ENCODE measurements at places on chromosomes 7 and 10.

- DNase-seq: peak; percentile 50
Measured at GRCh38 chr10:127619546-127620325, 70.6 kb downstream of the NPS start.

GRCh38 chr7:138417078-138417700 lies 42.9 kb upstream of the TRIM24 start:
- DNase-seq: no peak

- no peak for DNase-seq
Measured at GRCh38 chr7:127761196-127761595, 109.2 kb downstream of the SND1 start.

- no peak for DNase-seq
Measured at GRCh38 chr7:147664541-147664940, 926.0 kb upstream of the C7orf33 start.

DNA sequence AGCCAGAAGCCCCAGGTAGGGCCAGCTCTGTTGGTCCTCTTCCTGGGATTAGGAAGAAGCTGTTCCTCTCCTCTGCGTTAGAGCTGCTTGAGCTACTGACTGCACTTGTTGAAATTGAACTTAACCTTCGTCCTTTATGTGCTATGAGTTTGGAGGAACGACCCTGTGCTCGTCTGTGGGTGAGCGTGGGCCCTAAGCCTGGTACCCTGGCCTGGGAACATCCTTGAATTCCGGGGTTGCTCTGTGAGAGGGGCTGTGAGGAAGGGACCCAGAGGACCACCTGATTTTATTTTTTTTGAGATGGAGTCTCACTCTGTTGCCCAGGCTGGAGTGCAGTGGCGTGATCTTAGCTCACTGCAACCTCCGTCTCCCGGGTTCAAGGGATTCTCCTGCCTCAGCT lies 447.2 kb upstream of the FOXK1 start:
- no peak for DNase-seq

DNA sequence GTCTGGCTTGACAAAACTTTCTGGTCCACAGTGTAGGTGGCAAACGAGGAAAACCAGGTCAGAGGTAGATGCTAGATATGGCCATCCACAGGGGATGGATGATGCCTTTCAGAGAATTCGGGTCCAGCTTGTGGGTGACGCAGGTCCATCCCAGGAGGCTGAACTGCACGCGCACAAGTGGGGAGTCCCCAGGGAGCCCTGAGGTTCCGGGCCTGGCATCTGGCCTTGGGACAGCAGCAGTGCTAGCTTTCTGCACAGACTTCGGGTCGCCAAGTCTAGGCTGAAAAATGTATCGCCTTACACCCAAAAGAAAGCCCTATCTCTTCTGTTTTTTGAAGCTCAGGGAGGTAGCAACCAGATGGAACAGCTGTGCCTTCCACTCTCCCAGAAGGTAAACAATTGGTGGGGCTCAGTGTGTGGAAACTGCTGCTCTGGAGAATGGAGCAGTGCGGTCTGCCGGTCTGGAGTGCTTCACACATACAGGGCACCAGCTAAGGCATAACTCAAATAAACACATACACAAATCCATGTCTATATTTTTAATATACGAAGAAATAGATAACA lies 119.3 kb upstream of the ACBD5 start:
- no peak for DNase-seq

GRCh38 chr10:78045237-78045636 lies 11.6 kb downstream of the RPS24 start:
- no peak for DNase-seq

- DNase-seq: no peak
Measured at GRCh38 chr7:100793806-100794660, 33.3 kb downstream of the EPHB4 start.

- peak; percentile 23 for DNase-seq
Measured at GRCh38 chr10:101014966-101015581, 15.5 kb downstream of the LZTS2 start.

DNA sequence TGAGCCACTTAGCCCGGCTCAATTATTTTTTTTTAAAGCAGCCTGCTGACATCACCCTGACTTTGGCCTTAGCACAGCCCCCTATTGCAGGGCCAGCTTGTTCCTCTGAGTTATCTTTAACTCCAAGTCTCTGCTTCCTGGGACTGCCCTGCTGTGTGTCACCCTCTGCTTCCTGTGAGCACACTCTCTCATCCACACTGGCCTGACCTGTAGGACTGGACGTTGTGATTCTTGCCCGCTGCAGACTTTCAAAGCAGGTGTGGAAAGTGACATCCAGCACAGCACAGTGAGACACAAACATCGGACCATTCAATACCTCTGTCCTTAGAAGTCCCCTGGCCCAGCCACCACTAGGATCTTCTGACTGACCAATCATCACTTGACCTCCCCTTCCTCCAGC lies 26.4 kb upstream of the HSPA12A start:
- no peak for DNase-seq

- DNase-seq: no peak
Measured at GRCh38 chr7:132865366-132866143, 216.3 kb downstream of the CHCHD3 start.

- no peak for DNase-seq
Measured at GRCh38 chr10:49744924-49745605, 17.1 kb downstream of the OGDHL start.

- no peak for DNase-seq
Measured at GRCh38 chr10:69239136-69239535, 19.0 kb downstream of the HKDC1 start.

- DNase-seq: no peak
Measured at GRCh38 chr10:11515596-11516430, 95.6 kb downstream of the USP6NL start.

DNA sequence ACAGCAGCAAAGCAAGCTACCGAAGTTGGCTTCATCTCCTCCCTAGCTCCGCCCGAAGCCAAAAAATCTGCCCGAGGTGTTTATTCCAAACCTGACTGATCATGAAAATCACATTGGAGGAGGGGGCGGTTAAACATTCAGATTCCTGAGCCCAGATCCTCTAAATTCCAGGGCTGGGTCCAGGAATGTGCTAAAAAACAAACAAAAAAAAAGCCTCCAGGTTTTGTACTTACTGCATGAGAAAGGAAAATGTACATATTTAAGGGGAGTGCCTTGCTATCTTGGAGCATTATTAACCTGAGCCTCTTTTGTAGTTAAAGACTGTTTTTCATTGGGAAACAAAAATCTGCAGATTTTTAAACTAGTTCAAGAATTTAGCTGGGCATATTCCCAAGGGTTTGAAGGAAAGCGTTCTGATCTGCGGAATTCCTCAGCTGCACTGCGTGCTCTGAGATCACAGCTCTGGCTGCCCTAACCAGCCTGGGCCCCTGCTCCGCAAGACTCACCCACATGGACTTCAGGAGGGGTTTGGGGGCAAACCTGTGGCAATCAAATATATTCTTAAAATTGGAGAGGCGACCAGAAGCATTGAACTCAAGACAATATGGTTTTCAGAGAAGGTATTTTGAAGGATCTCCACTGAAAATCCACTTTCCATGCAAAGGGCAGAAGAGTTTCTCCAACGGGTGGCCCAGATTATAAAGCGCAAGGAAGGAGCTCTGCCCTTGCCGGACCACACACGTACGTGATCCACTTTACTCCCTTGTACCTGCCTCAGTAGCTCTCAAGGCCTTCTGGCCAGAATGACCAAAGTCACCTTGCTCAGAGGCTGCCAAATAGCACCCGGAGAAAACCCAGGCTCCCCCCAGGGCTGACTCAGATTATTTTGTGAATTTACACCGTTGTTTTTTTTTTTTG lies 10.0 kb upstream of the TNS3 start:
- no peak for DNase-seq

- no peak for DNase-seq
Measured at GRCh38 chr10:25392132-25392531, 217.3 kb downstream of the GPR158 start.

DNA sequence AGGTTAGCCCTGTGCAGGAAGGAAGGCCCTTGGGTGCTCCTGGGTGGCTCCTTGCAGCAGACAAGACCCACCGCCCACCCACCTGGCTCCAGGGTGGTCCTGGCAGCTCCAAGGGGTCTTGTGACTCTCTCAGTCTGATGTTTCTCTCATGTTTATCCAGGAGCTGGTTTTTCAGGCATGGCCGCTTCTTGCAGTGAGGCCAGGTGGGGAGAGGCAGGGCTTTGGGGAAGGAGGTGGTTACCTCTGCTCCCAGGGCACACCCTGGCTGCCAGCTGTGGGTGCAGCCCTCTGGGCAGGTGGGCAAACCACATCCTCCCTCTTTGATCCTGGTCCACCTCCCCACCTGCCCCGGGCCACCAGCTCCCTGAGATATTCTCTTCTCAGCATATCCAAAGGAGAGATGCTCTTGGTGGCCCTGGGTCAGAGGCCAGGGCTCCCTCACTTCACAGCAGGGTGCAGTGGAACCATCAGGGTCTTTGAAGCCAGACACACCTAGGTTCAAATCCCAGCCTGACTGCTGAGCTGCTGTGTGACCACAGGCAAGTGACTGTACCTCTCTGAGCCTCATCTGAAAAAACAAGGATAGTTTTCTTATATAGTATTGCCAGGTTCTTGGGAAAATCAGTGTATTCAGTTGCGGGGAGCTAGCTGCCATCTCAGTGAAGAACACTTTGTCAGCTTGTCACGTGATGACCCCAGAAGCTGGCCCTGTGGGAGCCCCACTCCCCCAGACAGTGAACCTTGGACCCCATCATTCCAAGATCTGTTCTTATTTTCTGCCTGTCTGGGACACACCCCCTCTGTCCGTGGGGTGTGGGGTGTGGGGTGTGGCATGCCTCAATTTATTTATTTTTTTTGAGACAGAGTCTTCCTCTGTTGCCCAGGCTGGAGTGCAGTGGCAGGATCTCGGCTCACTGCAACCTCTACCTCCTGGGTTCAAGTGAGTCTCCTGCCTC lies 11.5 kb downstream of the GTF2IRD1 start:
- DNase-seq: no peak

- DNase-seq: no peak
Measured at GRCh38 chr7:136066304-136067143, 89.4 kb upstream of the MTPN start.

- no peak for DNase-seq
Measured at GRCh38 chr7:75725306-75725705, 13.4 kb downstream of the HIP1 start.

DNA sequence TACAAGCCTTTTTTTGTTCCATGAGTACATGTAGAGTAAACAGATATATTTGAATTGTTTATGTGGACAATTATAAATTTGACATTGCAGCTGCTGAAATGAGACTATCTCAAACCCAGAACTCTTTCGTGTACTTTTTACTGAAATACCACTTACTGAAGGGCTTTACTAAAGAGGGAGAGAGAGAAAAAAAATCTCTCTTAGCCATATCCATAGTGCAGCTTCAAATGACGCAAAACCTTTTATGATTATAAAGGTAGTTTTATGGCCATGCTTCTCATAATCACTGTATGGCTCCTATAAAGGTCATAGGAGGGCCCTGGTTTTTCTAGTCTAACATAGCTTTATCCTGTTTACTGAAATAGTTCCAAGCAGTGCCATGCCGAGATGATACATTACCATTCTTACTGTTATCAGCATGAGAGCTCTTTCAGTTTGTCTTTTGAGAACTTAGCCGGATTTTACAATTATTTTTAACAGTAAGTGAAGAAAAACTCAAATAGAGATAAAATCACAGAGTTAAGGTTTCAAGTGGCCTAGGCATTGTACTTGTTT lies 35.1 kb downstream of the KCND2 start:
- DNase-seq: no peak

- no peak for DNase-seq
Measured at GRCh38 chr10:550665-551372, 138.6 kb downstream of the DIP2C start.

GRCh38 chr7:108598153-108598552 lies 28.5 kb downstream of the DNAJB9 start:
- no peak for DNase-seq

DNA sequence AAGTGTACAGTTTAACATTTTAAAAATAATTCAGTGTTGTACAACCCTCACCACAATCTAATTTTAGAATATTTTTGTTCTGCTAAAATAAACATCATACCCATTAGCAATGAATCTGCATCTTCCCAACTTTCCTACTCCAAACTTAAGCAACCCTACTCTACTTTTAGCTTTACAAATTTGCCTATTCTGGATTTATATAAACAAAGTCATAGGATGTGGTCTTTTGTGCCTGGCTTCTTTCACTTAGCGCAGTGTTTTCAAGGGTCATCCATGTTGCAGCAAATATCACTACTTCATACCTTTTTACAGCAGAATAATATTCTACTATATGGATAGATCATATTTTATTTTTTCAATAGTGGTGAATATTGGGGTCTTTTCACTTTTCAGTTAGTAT lies 18.9 kb downstream of the CALML3 start:
- DNase-seq: no peak

GRCh38 chr7:610531-611280 lies 91.1 kb upstream of the PDGFA start:
- no peak for DNase-seq

DNA sequence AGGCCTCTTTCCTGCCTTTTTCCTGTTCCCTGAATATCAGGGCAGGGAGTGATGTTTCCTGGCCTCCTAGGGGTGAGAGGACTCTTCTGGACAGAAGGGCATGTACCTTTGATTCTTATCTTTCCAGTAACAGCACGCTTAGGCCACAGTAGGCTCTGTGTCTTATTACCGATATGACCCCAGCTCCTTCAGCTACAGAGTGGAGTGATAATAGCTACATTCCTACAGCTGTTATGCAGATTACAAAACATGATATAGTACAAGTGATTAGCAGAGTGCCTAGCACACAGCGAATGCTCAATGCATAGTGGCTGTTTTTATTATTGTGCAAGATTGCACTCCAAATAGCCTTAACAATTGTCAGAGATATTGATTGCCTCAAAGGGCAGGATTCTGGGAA lies 574.2 kb downstream of the CCSER2 start:
- no peak for DNase-seq

- DNase-seq: no peak
Measured at GRCh38 chr10:122338609-122339441, 35.7 kb upstream of the PLEKHA1 start.

GRCh38 chr7:112143136-112143535 lies 63.1 kb downstream of the DOCK4 start:
- DNase-seq: no peak

DNA sequence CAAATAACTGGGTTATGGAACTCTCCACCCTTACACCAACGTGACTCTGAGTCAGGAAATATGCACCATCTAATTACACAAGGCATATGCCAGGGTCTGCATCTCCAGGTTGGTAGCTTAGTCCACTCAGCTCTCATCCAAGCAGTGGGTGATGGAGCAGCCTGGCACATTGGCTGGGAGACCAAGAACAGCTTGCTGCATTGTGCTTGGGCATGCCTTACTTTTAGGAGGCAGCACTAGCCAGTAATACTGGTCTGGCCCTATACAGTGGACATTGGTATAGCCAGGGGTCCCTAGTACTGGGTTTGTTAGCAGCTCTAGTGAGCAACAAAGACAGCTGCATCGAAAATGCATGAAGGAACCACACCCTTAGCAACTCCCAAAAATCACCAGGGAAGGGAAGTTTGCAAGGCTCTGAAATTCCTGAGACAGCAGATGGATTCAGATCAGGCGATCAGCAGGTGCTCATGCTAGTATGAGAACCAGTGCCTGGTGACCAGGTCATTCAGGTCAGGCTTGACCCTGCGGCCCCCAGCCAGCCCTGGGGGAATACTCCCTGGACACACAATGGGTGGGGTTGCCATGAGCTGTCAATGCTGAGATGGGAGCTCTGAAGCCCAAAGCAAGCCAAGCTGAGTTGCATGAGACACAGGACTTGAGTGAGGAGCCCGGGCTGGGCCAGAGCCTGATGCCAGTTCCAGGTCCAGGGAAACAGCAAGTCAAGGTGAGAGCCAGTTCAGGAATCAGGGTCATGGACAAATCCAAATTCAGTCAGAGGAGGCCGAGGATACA lies 217.9 kb upstream of the ZMIZ1 start:
- no peak for DNase-seq

Measured in nucleus accumbens (tissue), 56 donors.